Activated T-cell treated with anti-CD3 and anti-CD28 coated beads for 4 hours (primary cell): ENCODE measurements at places on chromosomes 2 and 18.

GRCh38 chr18:61893309-61893970, 633 bp upstream of the RNF152 start:
- no peak for DNase-seq

DNA sequence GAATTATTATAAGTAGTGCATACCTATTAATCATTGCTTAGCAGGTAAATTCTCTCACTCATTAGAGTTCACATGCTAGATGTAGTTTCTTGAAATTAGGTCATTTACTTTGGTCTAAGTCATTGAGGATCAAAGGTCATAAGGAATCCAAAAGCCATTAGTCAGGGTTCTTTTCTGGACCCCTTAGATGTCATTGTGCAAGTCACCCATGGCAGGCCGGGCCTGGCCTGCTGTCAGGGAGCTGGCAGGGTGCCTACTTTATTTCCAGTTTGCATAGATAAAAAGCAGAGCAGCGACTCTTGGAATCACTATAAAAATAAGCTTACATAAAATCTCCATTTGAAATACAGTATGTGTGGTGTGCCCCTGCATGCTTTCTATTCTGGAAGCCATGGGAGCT, 91.3 kb downstream of the MEIS1 start:
- no peak for DNase-seq

GRCh38 chr2:188519136-188519535, 227.5 kb downstream of the GULP1 start:
- no peak for DNase-seq

GRCh38 chr2:118431165-118431517, 342.9 kb downstream of the INSIG2 start:
- no peak for DNase-seq

- DNase-seq, result no peak
Measured at GRCh38 chr2:154696810-154697417, 1.6 kb upstream of the KCNJ3 start.

- no peak for DNase-seq
Measured at GRCh38 chr18:22946217-22946616, 13.1 kb downstream of the RBBP8 start.

- no peak for DNase-seq
Measured at GRCh38 chr2:27798948-27799645, 27.6 kb downstream of the MRPL33 start.

GRCh38 chr2:156505696-156506095, 69.5 kb downstream of the GPD2 start:
- no peak for DNase-seq

DNA sequence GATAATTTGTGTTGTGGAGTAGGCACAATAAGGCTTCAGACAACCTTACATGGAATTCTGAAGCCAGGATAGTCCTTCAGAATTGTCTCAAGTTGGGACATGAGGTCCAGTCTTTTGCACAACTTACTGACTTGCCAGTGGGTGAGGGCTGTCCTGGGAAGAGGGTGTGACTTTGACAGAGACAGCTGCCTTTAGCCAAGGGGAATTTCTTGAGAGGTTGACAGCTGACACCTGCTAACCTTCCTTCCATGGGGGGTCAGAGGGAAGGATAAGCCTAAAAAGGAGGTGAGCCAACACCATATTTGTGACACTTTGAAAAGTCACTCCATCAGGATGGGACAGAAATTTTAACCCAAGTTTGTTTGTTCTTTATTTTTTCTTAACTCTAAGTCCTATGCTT, 907.8 kb upstream of the CRIM1 start:
- DNase-seq, result no peak

GRCh38 chr18:62331581-62332356, 6.7 kb downstream of the TNFRSF11A start:
- DNase-seq, result no peak

- no peak for DNase-seq
Measured at GRCh38 chr2:207848545-207848928, 78.8 kb upstream of the FZD5 start.

DNA sequence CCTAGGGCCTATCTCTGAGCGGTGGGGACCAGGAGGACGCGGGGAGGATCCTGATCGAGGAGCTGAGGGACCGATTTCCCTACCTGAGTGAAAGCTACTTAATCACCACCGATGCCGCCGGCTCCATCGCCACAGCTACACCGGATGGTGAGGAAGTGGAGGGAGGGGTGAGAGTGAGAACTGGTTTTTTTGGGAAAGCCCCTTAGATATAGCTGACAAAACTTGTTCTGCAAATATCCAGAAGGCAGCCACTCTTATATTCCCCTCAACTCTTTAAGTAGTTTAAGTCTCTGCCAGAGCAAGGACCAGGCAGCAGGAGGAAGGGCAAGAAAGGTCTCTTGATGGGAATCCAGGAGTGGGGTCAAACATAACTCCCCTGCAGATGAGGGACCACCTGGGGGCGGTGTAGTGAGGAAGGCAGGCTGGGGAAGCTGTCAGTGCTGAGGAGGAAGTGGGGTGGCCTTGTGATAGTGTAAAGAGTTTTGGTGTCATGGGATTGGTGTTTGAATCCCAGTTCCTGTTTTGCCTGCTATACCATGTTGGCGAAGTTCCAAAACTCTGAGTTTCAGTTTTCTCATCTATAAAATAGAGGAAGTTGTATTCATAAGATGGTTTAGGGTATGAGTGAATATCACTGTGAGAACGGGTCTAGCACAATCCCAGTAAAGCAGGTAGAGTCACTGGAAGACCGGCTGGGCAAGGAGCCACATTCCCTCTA, 3.4 kb downstream of the NAGK start:
- DNase-seq, result peak; percentile 40

DNA sequence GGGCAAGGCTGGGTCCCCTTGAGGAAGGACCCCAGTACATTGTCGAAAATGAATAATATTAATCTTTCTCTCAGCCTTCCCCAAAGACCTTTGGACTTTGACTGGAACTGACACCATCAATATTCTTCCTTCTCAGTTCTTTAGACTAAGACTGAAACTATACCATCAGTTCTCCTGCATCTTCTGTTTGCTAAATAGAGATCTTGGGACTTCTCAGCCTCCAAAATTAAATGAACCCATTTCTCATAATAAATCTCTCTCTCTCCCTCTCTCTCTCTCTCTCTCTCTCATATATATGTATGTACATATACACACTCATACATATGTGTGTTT, 39.7 kb upstream of the VRK2 start:
- DNase-seq, result no peak

DNA sequence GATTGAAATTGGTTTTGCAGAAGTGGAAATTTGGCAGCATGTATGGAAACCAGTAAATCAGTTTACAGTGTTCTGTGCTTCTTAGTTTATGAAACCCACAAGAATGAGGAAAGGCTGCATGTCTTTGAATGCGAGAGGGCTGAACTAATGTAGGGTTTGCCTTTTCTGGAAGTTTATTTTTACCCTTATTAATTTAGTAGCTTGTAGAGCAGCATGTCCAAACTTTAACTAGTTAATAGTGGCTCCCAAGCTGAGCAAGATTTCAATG, 50.4 kb downstream of the LDLRAD4 start:
- no peak for DNase-seq
